ENCODE measurements at places on chromosomes 16 and 17.

DNA sequence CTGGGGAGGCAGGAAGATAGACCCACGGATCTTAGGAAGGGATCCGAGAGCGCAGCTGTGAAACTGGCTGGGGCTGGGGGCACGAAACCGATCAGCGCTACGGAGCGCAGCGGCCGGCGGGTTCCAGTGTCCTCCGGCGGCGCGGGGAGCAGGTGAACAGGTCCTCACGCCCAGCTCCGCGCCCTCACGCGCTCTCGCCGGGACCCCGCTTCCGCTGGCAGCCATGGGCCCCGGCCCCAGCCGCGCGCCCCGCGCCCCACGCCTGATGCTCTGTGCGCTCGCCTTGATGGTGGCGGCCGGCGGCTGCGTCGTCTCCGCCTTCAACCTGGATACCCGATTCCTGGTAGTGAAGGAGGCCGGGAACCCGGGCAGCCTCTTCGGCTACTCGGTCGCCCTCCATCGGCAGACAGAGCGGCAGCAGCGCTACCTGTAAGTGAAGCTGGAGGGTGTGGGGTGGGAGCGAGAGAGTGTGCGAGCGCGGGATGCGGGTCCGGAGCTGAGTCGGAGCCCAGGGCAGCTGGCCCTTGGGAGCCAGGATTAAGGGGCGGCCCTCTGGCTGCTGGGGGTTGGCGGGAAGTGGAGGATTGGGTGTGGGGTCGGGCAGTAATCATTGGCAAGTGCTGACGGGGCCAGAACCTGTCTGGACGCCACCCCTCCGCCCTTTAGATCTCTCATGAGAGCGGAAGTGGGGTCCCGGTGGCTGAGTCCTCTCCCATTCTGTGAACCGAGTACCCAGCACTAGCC lies 479 bp downstream of the ITGA3 start:
- DNase-seq, result peak; percentile 87

- no peak for DNase-seq
Observed at GRCh38 chr17:58535431-58535830, 21.0 kb upstream of the MTMR4 start.

DNA sequence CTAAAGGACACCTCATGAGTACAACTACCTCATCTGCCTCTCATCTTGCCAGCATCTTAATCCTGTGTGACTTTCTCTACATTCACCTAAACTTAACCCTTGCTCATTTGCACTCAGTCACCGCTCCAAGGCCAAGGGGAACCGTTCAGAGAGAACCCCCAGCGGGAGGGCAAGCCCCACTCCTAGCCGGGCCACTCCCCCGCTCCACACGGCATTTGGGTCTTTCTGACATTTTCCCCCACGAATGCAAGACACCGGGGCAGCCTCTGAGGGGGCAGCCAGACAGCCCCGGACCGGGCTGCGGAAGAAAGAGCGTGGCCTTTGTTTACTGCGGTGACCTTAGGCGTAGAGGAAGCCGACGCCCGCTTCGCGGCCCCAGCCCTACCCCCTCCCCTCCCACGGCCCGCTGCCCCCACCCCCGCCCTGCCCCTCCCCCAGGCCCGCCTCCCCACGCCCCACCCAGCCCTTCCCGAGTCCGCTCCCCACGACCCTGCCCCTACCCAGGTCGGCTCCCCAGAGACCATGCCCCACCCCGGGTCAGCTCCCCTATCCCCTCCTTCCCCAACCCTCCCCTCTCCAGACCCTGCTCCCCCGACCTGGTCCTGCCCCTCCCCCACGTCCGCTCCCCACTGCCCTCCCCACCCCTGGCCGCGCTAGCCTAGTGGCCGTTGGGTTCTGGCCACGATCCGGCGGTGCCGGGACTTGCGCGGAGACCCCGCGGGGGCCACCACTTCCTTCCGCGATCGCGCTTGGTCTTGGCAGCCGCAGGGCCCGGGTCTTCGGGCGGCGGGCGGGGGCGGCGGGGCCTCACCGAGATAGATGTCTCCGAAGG lies 789 bp downstream of the CSNK1D start:
- peak; percentile 92 for DNase-seq

DNA sequence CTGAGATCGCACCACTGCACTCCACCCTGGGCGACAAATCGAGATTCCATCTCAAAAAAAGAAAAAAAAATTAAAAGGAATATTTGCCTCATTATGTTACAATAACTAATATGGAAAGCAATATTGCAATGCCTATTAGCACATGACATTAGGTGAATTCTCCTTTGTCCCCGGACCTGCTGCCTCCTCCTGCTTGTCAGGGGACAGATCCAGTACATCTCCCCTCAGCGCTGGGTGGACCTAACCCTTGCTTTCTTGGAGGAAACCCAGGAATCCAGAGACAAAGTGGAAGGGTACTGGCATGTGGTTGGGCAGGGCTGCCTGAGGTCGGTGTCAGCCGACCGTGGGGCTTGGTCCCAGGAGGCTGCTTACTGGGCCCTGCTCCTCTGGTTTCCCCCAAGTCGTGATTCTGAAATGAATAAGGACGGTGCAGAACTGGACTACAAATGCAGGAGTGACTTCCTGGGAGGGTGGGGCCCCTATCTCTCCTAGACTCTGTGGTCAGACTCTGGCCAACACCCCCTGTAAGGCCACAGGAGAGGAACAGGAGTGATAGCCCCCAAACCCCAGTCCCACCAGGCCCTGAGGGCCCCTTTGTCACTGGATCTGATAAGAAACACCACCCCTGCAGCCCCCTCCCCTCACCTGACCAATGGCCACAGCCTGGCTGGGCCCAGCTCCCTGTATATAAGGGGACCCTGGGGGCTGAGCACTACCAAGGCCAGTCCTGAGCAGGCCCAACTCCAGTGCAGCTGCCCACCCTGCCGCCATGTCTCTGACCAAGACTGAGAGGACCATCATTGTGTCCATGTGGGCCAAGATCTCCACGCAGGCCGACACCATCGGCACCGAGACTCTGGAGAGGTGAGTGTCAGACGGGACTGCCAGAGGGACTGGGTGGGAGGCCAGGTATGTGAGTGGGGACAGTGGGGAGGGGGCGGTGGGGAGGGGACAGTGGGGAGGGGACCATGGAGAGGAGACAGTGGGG lies at the start of gene HBZ:
TSS of gene HBZ (plus strand) at position 504 of the 988 bp plus-strand sequence. CDS start at position 770, 266 bp downstream.
- DNase-seq, result peak; percentile 25

GRCh38 chr17:63476854-63477479 lies at the start of gene ACE:
ACE (plus strand) TSS chr17:63477061; CDS start chr17:63477095, 34 bp downstream.
- no peak for DNase-seq

DNA sequence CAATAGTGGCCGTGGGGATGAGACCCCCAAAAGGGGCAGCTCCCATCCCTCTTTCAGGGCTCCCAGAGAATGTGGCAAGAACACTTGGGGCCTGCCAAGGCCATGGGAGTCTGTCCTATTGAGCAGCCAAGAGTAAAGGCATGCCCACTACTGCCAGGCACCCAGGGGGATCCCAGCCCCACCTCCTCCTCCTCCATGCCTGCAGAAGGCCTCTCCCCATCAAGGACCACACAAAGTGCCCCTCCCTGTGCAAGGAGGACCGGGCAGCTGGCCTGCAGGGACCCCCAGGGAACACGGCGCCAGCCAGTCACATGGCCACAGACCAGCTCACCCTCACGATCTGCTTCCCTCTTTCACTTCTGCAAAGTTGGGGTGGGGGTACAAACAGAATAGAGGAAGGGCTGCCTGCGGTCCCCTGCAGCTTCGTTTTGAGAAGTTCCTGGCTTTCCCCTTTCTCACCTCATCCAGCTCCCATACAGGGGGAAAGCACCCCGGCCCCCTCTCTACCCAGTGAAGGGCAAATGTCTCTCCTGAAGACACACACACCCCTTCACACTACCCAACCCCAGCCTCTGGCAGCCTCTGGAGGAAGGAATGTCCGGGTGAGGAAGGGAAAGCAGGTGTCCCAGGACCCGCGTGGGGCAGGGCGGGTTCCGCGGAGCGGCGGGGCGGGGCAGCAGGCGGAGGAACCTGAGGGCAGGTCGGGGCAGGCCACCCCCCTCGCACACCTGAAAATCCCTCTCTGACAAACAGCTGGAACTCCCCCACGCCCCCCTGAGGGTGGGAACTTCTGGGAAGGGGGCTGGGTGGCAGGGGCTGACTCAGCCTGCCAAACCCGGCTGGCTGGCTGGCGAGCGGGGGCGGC lies 2.0 kb downstream of the PPP1R9B start:
- peak; percentile 95 for DNase-seq
